Activated T-cell treated with anti-CD3 and anti-CD28 coated beads for 24 hours (primary cell): ENCODE measurements at places on chromosomes 12 and 14.

DNA sequence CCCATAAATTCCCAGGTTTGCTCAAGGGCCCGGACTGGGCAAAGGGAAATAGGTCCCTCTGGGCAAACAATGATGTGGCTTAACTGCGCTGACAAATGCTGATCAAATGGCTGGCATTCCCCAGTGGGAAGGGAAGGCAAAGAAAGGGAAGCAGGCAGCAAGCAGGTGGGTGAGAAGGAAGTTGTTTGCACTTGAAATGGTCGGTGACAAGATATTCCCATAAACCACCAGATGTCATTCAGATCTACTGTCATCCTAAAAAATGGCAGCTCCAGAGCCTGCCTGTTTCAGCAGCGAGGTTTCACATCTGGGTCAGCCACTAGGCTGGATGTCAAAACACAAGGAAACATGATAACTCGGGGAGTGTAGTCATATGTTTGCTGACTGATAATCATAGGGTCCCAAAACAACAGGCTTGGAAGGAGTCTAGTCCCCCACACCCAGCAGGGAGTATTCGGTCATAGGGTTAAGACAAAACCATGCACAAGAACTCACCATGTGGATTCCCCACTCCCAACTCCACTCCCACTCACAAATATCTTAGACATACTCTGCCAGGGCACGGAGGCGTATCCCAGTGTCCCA is 37.9 kb upstream of the MDM1 start:
- no peak for DNase-seq

- DNase-seq, result no peak
Measured at GRCh38 chr12:32270818-32271710, 128.3 kb upstream of the FGD4 start.

GRCh38 chr14:44361083-44361482 is 146.0 kb downstream of the FSCB start:
- no peak for DNase-seq

DNA sequence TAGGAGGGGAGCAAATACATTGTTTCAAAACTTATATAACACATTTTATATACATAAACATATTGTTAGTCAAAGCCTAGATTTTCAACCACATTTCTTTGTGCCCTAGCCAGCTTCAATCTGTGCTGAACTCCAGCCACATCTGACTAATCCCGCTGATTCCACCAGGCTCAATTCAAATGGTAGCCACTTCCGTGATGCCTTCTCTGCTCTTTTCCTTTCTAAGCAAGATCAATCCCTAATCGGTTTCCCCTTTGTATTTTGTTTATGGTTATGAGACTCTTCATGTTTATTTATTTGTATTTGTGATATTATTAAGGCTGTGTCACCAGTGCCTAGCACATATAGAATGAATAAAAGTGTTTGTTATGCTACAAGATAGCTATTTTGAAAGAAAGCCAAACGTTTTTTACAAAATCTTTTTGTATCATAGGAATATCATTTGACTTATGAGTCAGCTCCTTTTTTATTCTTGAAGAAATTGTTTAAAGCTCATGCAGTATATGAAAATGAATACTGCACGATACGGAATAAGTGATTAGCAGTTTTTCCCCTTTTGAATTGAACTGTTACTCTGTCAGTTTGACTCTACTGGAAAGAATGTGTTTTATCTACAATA is 110.2 kb downstream of the PLEKHA5 start:
- DNase-seq, result no peak

DNA sequence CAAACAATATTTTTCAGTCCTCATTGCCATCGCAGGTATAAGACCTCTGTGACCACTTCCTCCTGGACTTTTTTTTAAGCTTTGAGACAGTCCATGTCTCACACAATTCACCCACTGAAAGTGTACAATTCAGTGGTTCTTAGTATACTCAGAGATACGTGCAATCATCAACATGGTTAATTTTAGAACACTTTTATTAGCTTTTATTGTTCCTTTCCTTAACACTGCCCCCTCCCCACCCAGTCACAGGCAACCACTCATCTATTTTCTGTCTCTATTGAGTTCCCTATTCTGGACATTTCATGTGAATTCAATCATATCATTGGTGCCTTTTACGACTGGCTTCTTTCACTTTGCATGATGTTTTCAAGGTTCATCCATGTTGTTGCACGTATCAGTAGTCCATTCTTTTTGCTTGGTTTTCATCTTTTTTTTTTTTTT is 16.2 kb downstream of the NCKAP5L start:
- DNase-seq, result no peak

GRCh38 chr12:65937161-65937641 is 112.9 kb downstream of the HMGA2 start:
- DNase-seq, result no peak

GRCh38 chr12:85281636-85282312 is 1.8 kb downstream of the ALX1 start:
- no peak for DNase-seq

DNA sequence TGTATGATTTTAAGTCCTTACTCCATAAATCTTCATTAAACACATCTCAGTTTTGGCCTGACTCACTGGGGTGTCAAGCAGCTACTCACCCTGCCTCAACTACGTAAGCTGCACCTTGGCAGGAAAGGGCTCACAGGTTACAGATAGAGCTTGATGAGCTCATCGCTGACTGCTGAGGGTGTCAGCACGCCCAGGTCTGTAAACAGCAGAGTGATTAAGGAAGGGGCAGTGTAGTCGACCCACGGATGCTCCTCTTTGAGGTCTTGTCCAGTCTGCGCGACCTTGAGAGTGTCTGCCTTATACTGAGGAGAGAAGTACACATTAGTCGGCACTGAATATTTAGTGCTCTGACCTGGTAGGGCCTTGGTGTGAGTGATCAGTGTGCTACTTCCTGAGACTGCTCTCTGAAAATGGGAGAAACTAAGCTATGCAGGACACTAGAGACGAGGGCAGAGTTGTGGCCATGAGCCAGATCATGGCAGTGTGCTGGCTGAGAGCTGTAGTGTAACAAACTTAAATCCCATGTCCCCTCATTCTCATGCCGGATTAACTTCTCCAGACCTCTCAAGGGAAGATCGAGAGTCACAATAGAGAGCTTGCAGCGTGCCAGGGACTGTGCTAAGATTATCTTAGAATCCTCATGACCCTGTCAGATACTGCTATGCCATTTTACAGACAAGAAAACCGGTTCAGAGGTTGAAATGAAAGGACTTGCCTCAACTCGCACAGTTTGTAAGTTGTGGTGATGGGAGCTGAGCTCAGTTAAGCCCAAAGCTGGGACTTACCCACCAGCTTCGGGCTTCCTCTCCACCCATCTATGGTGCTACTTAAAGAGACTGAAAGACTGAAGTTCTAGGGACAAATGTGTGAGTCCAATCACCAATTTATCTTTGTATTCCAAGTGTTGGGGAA is 11.6 kb downstream of the EIF2B1 start:
- no peak for DNase-seq
